HCT116 (cell line): ENCODE measurements at places on chromosomes 1 and 21.

- peak; percentile 62 for DNase-seq
Observed at GRCh38 chr1:204127597-204128242, 24.1 kb downstream of the ETNK2 start.

DNA sequence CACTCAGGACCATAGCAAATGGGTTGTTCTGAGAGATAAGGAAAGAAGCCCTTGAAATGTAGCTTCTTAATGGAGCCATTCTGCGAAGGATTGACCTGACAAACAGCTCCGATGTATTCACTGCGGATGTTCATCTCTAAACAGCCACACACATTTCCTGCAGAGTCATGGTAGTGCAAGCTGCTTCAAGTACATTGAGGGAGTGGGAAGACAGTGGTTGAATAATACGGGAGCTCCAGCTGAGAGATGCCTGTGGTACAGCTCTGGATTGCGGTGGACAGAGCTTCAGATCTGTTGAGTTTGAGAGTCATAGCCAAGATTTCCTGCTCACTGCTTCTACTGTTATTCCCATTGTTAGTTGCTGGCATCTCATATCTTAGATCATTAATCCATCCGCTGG, 86.6 kb downstream of the ZBTB18 start:
- no peak for DNase-seq

DNA sequence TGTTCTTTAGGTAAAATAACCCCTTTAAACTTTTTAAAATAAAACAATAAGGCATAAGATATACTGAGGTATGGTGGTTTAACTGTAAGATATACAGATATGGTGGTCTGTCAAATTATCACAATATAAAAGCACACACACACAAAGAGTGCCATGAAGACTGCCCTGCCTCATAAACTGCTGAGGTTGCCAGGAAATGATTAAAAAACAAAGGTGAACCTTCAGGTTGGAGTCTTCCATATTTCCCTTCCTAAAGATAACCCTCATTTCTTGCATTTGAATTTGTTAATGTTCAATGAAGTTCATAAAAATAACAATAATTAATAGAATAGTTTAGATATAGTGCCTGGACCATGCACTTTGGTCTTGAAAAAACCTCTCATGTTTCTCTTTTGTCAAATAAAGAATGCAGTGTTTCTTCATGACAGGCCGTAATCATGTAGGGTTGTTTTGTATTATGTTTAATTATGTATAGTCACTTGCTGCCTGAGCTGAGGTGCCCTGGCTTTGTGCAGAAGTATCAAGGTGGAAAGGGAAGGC, 123.6 kb upstream of the B3GALT2 start:
- no peak for DNase-seq

- DNase-seq, result no peak
Observed at GRCh38 chr1:88802404-88802803, 89.0 kb downstream of the GTF2B start.

GRCh38 chr1:93965256-93965655, 56.0 kb upstream of the GCLM start:
- DNase-seq, result no peak

DNA sequence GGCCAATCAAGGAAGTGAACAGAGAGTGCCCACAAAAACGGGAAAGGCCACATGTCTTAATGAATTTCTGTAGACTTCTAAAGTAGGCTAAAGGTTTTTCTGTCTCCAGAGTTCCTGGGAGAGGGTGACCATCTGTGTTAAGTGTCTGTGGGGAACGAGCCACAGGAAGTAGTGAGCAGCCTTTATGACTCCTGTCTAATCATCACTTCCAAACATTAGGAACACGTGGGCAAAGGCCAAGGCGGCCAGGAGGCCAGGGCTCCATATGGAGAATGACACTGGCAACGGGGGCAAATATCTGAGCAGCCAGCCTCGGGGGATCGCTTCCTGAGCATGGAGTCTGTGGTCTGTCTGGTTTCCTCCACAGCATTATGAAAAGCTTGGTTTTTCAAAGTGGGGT, 7.1 kb downstream of the FAM89A start:
- DNase-seq, result no peak

DNA sequence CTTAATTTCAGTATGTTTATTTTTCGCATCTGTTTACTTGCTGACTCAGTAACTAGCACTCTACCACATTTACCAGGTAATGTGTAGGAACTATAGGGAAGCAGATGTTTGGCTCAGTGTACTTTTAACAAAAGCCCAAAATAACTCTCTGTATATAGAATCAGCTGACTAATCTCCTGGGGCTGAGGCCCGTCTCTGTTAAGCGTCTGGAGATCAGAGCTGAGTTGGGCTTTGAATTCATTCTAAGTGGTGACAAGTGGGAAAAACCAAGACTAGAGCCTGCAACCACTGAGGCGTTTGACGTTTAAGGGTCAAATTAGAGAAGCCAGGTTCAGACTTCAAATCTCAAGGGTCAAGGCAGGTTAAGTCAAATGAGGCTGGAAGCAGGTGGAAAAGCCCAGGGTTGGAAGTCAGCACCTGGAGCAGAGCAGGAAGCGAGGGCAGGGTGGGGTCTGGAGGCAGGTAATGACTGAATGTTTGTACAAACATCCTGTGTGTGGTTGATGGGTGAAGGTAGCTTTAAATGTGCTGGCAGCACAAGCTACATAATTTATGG, 56.8 kb upstream of the LYST start:
- DNase-seq, result no peak

DNA sequence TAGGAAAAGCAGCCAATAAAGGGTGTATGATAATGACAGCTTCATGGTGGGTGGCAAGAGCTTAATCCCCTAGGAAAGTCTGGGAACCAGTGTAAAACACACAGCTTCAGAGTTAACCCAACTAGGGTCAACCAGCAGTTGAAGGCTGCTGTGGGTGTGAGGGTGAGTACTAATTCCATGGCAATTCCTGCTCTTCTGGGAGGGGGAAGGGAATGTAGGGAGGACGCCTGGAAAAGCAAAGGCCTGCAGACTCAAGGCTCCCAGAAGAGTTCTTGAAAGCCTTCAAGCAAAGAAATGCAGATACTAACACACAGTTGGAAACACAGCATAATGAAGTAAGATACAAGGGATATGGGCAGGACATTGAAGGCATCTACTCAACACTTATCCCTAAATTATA, 28.1 kb downstream of the TTLL7 start:
- no peak for DNase-seq

DNA sequence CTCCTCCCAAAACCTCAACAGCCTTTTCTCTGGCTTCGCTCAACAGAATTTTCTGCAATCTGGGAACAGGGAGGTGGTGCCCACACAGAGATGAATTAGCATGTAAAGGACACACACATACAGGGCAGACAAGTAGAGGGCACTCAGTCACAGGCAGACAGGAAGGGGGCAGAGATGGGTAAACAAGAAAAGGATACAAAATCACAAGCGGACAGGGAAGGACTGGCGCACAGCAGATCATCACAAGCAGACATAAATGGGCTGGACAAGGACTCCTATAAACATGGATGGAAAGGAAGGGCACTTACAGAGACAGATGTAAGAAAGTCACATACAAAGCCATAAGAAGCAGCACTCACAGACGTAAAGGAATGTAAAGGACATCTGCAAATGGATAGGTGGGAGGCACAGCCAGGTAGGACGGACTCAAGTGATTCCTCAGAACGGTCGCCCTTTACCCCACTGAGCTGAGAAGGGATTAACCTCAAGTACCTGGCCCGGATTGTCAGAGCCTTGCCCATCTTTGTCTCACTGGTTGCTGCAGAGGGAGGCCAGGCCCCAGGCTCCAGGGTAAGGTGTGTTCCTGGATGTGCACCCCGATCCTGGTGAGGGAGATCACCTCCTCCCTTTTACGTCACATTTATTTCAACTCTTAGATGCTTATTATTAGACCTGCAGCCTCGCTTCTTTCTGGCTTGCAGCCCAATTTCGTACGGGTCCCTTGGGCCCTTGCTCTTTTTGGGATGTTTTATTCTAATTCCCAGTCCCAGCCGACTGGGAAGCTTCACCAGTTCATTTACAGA, 836 bp upstream of the PRCC start:
- DNase-seq, result no peak

- DNase-seq, result no peak
Observed at GRCh38 chr1:184752656-184753055, 2.0 kb downstream of the EDEM3 start.

DNA sequence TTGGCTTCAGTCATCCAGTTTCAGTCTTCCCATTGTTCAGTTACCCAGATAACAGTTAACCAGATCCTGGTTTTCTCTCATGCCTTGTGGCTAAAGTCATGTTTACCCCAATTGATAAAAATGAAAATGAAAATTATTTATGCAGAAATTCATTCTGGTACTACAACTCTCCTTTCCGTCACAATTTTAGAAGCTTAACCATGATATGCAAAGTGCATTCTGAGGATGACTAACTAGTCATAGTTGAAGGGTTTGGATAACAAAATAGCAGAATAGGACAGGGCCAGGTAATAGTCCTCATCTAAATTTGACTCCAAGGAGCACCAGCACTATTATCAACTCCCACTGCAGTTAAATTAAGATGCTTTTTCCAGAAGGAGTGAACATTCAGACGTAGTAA, 94.7 kb downstream of the NTMT2 start:
- no peak for DNase-seq
